ENCODE measurements at places on chromosomes 3 and 15. TPM values are rescaled to one million over a fixed set of nuclear protein-coding genes. Genes with fewer than 3 reads are reported as not detected.

GLDN gene
- total RNA-seq: 94.5 TPM

CPEB1 gene
- 27.1 TPM for total RNA-seq

CELSR3 gene
- total RNA-seq: 1.5 TPM

CELF6 gene
- total RNA-seq: 3.3 TPM

LRRC34 gene
- total RNA-seq: 4.7 TPM

NR2C2 gene
- 56.6 TPM for total RNA-seq

THSD4 gene
- 21.1 TPM for total RNA-seq

GABRA5 gene
- total RNA-seq: not detected

AP2M1 gene
- 278 TPM for total RNA-seq

TTLL13 gene
- 0.71 TPM for total RNA-seq

CPN2 gene
- total RNA-seq: not detected

ZNF445 gene
- total RNA-seq: 27.6 TPM

TGM5 gene
- not detected for total RNA-seq

CKMT1A gene
- total RNA-seq: 0.36 TPM

CMTM8 gene
- 7.6 TPM for total RNA-seq

GOLGA8J gene
- 0.89 TPM for total RNA-seq

FANCD2OS gene
- not detected for total RNA-seq

SLC6A1 gene
- total RNA-seq: 10.9 TPM

GOLGA6A gene
- total RNA-seq: 0.98 TPM

IRAK2 gene
- 6.4 TPM for total RNA-seq

RUBCN gene
- 47.9 TPM for total RNA-seq

ITGA11 gene
- total RNA-seq: 10.3 TPM

CAPN3 gene
- 21.9 TPM for total RNA-seq

ADPGK gene
- total RNA-seq: 50.6 TPM

CNBP gene
- total RNA-seq: 321 TPM

GASK1A gene
- total RNA-seq: 17.8 TPM

SNX4 gene
- total RNA-seq: 36.8 TPM

ROPN1 gene
- not detected for total RNA-seq

SMCO1 gene
- not detected for total RNA-seq

DZIP1L gene
- 37.5 TPM for total RNA-seq

GAP43 gene
- total RNA-seq: 6.0 TPM

CHRNA7 gene
- 1.5 TPM for total RNA-seq

FAM43A gene
- total RNA-seq: 39.9 TPM
